ENCODE measurements at places on chromosomes 11 and 22.
A peak's percentile ranks its signal among the peaks of the same experiment; 100 is the strongest.

DNA sequence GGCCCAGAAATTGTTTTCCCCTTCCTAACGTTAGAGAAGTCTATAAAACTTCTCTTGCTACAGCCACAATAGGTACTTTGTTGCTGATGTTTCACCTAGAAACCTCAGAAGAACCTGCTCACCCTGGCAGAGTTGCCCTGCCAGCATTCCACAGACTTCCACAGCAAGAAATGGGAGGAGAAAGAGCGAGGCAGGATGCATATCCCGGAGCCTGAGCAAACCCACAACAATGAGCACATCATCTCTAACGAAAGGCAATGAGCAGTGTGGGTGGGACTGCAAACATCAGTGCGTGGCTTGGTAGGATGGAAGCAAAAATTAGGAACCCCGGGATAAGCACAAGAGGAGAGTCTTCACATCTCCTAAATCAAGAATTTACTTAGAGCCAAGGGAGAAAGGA lies 892.3 kb downstream of the OPCML start:
- no peak for DNase-seq

GRCh38 chr11:73350908-73351636 lies 25.1 kb upstream of the RELT start:
- peak; percentile 67 for DNase-seq

GRCh38 chr22:42022162-42022847 lies 23.7 kb downstream of the WBP2NL start:
- DNase-seq, result peak; percentile 87

DNA sequence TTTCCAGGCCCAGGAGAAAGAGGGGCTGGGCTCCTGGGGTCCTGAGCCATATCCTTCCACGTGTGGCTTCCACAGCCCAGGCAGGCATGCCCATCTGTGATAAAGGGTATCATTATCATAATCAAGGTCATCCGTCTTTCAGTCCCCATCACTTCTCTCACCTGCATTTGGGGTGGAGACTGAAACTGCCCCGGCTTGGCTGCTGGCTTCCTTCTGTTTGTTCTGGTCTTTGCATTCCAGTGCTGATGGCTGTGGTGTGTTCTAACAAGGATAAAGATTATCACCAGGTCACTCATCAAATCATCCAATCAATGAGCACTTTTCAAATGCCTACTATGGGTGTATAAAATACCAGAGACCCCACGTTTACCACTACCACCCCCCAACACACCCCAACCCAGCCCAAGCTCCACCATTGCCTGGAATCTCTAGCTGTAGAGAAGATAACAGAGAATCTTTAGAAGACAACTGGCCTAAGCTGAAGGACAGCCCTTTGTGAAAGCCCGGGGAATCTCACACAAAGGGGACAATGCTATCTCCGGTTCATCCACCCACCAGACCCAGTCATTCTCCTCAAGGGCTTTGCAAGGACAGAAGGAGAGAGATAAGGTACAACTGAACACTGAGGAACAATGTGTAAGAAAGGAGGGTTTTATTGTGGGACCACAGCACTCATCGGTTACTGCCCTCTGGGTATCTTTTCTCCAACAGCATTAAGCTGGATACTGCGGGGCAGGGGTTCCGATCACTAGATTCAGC lies 54.9 kb downstream of the AHNAK start:
- no peak for DNase-seq

DNA sequence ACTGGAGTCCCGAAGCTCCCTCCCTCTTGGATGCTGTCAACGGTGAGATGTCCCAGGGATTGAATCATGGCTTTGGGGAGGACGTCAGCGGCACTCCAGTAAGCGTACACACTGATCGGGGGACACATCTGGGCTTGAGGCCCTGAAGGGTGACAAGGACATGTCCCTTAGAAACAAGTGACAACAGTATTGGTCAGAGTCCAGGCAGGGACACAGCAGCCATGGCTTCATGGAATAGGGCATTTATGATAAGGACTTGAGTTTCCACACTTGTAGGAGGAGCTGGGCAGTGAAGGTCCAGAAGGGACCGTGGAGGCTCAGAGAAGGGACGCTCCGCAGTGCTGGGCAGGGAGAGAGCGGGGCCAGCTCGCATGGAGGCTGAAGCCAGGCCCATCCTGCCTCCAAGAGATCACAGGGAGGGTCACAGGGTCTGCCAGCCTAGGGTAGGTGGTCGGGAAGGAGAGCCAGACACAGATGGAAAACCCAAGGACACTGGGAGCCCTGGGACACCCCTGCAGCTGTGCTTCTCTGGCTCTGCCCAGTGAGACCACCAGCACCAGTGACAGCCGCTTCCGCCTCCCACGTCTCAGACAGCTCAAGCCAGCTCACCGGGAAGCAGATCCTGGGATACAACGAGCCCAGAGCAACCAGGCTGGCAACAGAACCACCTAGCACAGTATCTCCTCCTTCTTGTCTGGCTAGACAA lies 22.9 kb upstream of the RFPL3 start:
- no peak for DNase-seq

DNA sequence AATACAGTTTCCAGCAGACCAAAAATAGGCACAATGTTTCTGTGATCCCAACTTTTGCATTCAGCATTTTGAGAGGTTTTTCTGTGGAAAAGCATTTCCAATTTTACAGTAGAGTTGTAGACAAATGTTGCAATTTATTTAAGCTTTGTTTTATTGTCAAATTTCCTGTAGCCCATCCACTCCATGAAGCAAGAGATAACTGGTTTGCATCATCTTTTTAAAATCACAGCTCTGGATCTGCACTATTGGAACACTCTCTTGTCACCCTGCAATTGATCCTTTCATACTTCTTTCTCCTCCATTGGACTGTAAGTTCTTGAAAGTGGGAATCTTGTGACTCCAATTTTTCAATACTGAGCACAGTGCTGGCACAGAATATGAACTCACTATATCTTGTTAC lies 86.0 kb downstream of the MAML2 start:
- no peak for DNase-seq

GRCh38 chr11:45347348-45348082 lies 61.4 kb upstream of the SYT13 start:
- DNase-seq, result no peak

- no peak for DNase-seq
Observed at GRCh38 chr11:109303342-109303741, 118.6 kb upstream of the C11orf87 start.

GRCh38 chr11:79422866-79423265 lies 18.0 kb downstream of the TENM4 start:
- no peak for DNase-seq

- DNase-seq, result no peak
Observed at GRCh38 chr11:45563810-45564209, 101.6 kb downstream of the CHST1 start.

DNA sequence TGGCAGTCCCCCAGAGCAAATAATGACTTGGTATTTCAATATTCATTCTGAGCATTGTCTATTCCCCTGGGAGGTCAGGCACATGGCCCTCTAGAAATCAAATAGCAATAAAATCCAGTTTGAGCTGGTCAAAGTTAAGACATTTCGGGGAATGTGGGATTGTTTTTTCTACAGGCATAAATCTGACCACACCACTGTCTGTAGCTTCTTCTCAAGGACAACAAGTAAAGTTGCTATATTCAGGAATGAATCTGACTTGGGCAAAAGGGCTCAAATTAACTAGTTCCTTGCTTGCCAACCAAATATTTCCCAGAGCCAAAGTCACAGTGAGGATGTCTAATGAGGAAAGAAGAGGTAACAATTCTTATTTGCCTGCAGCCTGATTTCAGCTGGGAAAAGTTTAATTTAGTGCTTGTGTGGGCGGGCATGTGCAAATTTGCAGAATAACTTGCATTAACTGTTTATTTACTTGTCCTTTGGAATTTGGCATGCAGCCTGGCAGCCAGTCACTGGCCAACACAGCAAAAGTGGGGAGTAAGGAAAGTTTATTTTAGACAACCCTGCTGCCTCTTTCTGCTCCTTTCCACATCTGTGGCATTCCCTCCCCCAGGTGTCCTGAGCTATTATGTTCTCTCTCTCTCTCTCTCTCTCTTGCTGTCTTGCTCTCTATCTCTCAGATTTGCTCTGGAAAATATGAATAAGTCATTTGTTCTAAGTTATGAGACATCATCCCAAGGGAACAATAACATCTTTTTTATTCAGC lies 51.2 kb upstream of the ARHGAP20 start:
- DNase-seq, result no peak

- peak; percentile 56 for DNase-seq
Observed at GRCh38 chr11:124793466-124794278, 6.5 kb downstream of the MSANTD2 start.

- DNase-seq, result no peak
Observed at GRCh38 chr22:42371099-42371498, 61.1 kb downstream of the NFAM1 start.

GRCh38 chr11:128525411-128526243 lies 61.7 kb downstream of the ETS1 start:
- no peak for DNase-seq

DNA sequence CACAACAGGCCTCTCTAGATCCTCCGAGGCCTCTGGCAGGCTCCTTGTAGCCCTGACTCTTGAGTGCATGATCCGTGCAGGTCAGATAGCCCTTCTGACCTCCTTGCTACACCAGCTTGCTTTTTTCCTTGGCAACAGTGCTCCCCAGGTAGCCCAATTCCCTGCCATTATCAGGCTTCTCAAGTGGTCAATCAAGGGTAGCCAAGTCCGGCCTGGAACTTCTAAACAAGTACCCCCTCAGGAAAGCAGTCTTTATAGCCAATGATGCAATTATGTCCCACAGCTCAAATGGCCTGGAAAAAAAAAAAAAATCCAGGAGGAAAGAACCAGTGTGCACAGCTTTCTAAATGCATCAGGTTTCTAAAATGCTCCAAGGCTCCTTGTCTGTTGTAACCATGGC lies 59.8 kb downstream of the TENM4 start:
- DNase-seq, result no peak

DNA sequence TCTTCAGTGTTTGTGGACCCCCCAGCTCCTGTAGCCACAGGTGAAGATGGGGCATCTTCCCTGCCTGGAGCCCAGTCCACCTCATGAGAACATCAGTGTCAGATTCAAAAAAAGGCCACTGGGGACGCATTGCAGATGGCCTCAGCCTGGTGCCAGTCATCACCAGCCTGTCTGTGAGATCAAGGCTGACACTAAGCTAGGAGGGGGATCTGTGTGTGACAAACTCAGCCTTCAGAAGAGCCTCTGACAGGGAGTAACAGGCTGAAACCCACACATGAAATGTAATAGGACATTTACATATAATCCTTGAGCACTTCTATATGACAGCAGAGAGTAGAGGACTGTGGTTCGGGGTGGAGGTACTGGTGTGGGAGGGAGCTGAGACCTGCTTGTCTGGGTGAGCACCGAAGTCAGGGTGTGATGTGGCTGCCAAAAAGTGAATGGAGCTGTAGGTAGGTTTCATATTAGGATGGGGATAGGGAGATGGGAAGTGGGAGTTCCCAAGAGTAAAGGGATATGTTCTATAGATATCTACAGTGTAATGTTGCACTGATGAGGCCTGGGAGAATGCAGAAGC lies 20.5 kb upstream of the CCDC134 start:
- DNase-seq, result no peak

GRCh38 chr22:39614442-39614841 lies 43.9 kb downstream of the CACNA1I start:
- no peak for DNase-seq

- DNase-seq, result no peak
Observed at GRCh38 chr11:43239791-43240190, 72.0 kb upstream of the API5 start.

DNA sequence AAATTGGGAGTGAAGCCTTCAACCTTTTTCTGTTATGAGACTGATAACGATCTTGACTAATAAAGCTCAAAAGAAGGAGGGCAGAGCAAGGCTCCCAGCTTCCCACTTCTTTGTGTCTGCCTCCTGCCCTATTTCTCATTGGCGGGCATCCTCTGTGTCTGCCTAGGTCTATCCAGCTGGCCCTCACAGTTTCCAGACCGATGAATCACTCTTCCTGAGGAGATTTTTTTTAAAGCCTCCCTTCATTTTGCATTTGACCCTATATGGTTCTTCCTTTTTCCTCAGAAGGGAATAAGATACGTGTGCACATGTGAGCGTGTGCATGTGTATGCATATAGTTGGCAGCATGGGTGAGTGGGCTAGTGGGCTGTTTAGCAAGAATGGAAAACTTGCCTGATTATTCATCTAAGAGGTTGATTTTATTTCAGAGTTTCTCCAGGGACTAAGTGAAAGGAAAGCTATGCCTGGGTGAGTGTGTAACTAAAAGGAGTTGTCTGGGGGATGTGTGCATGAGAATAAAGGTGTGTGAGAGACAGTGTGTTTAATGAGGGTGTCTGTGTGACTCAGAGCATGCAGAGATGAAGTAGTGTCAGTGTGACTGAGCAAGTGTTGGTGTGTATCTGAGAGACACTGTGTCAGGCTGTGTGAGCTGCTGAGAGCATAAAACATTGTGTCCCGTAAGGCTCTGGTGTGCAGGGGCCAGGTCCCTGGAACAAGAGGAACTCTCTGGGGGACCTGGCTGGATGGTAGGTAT lies 12.2 kb downstream of the PHLDB1 start:
- no peak for DNase-seq

DNA sequence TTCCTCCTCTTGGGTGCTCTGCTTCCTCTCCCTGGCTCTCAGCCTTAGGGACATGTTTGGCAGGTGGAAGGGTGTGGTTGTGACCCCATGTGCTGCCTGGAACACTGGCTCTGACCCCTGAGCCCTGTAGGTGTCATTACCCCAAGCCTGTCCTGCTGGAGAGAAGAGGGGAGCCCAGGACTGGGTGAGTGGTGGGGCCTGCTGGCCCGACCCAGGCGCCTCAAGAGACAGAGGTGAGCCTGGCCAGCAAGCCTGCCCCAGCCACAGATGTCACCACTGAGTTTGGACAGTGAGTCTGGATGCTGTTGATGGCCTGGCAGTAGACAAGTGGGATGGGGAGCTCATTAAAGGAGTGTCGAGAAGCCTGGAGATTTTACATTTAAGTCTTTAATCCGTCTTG lies 1112.2 kb downstream of the BRD1 start:
- DNase-seq, result no peak

DNA sequence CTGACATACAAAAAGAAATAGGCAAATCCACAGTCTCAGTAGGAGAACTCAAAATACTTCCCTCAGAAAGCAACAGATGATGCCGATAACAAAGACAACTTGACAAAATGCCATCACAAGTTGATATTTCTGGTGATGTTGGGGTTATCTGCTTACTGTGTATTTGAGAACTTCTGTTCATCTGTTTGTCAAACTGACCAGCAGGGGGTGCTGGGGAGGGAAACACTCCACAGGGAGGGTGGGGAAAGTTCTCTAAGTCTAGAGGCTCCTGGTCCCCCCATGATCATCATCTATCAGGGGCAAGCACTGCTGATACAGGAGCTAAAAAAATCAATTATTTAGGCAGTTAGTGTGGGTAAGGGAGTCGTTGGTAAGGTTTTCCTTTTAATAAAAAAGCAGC lies 19.2 kb downstream of the GLYATL1 start:
- DNase-seq, result no peak

- peak; percentile 26 for DNase-seq
Observed at GRCh38 chr11:44893846-44894617, 56.7 kb downstream of the TP53I11 start.

DNA sequence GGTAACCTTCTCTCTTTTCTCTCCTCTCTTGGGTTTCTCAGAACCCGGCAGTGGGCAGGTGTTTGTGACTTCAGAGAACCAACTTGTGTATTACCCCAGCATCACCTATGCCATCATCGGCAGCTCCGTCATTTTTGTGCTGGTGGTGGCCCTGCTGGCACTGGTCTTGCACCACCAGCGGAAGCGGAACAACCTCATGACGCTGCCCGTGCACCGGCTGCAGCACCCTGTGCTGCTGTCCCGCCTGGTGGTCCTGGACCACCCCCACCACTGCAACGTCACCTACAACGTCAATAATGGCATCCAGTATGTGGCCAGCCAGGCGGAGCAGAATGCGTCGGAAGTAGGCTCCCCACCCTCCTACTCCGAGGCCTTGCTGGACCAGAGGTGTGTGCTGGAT lies 62.2 kb downstream of the COMMD9 start:
- DNase-seq, result no peak

Measured in LoVo (cell line).